Left cardiac atrium (tissue), 4 donors: ENCODE measurements at places on chromosomes 12 and 14. TPM values are rescaled to one million over a fixed set of nuclear protein-coding genes. Genes with fewer than 3 reads are reported as not detected.

Gene ADAMTS20
- total RNA-seq, result not detected

Gene FOXN4
- total RNA-seq, result not detected

Gene PRPF40B
- 14.3 TPM for total RNA-seq

DNA sequence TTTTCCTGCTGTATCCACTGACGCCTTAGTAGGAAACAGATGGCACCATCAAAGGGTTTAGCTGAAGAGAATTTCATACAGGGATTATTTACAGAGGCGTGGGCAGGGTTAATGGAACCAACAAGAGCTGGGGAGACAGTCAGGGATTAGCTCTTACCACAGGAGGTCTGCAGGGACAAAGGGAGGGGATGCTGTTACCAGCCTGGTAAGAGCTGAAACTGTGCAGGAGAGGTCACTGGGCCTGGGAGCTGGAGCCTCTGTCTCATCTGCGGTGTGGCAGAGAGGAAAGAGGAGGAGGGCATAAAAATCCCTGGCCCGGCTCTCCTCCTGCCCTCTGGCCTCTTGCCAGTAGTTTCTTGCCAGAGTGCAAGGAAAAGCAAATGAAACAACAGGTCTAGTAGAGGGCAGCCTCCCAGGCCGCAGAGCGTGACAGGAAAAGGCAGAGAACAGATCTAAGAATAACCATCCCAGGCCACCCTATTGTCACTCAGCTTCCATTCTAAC, 18.9 kb upstream of the POC1B start:
- peak; percentile 55 for DNase-seq

- DNase-seq, result no peak
These were observed 8.8 kb downstream of the MYG1 start for GRCh38 chr12:53308276-53308675.

DNA sequence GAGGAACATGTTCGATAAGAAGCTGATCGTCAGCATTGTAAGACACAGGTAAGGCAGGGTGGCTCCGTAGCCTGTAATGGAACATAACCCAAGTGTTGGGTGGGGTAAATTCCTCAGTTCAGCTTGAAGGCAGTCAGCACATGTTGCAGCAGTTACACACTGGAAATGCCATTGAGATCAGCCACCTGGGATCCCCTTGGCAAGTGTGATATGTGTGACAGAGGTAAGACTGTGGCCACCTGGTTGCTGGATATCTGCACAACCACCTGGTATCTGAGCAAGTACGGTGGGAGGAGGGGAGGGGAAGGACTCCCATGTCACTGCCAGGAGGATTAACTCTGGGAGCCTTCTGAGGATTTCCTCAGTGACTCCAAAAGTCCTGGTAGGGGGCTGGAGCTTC, 158.0 kb upstream of the CAND1 start:
- DNase-seq, result no peak

GRCh38 chr14:84882830-84883229, 647.1 kb upstream of the FLRT2 start:
- no peak for DNase-seq

- peak; percentile 50 for DNase-seq
These were observed 37.0 kb upstream of the NT5DC3 start for GRCh38 chr12:103877934-103878510.

DNA sequence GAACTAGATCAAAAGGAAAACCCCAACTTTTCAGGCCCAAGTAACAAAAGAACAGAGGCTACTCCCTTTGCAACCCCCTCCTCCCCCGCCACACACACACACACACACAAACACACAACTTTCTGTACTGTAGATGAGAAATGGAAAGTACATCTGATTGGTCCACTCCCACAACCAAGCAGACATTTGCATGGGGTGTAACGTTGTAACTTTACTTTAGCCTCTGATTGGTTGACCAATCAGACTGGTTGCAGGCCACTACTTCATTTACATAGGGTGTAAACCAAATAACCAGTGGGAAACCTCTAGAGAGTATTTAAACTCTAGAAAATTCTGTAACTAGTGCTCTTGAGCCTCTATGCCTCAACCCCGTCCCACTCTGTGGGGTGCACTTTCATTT, 425.5 kb downstream of the GXYLT1 start:
- DNase-seq, result no peak

- DNase-seq, result no peak
These were observed 266.8 kb downstream of the TTC6 start for GRCh38 chr14:37862263-37862662.

DNA sequence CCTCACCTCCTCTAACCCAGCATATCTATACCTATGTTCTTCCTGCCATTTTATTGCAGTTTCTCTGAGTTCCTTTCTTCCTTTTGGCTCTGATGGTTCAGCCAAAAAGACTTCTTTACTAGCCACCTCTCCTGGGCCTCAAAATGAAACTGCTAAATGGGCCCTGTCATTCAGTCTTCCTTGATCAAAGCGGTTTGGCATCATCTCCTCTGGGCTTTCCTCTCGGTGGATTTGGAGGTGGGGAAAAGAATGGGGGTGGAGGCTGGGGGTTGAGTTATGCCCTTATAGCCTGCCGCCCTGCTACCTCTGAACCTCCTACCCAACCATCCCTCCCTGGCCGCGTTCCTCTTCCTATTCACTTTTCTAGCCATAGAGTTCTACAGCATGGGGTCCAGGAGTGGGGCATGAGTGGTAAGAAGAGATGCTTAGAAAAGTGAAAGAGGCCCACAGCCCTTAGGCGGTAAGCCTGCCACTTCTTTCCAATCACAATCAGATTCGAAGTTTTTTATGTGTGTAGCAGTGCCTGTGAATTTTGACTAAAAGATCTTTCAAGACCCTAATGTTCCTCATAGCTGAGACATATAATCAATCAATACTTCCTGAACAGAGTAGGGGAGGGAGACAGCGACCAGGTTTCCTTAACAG, 2.5 kb downstream of the AJUBA start:
- DNase-seq, result no peak

- DNase-seq, result no peak
These were observed 29.8 kb upstream of the RIMBP2 start for GRCh38 chr12:130745921-130746320.
